ENCODE measurements at places on chromosomes 2 and 18.

DNA sequence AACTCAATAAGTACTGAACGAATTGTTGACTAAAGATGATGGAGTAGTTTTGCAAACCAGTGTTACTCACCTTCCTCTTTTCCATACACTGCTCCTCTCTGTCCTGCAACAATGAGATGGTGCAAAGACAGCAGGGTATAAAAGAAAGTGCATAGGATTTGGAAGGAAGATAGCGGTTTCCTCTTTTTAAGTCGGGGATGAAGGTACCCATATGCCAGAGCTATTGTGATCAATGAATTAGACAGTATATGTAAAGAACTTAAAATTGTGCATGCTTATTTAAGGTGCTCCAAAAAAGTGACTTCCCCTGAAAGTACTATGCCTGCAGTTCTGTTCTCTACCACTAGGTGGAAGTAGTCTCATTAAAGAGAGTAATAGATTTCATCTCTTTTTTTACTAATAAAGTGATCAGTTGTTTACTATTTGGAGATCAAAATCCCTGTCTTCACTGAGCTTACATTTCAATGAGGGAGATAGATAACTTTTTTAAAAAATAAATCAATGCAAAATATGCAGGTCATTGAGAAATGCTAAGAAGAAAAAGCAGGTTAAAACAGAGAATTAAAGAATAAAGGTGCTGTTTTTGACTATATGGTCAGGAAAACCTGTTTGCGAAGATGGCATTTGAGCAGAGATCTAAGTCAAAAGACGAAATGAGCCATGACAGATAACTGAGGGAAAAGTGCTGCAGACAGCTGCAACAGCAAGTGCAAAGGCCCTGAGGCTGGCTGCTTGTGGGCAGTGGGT is 339.7 kb upstream of the SLC14A2 start:
- DNase-seq = no peak

DNA sequence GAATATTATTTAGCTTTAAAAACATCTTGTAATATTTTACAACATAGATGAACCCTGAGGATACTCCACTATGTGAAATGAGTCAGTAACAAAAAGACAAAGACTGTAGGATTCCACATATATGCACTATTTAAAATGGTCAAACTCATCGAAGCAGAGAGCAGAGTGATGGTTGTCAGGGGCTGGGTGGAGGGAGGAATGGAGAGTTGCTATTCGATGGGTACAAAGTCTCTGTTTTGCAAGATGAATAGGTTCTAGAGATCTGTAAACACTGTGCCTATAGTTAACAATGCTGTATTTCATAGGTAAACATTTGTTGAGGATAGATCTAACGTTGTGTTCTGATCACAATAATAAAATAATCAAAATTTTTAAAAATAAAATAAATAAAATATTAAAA is 1675.9 kb upstream of the CELF4 start:
- DNase-seq = no peak

DNA sequence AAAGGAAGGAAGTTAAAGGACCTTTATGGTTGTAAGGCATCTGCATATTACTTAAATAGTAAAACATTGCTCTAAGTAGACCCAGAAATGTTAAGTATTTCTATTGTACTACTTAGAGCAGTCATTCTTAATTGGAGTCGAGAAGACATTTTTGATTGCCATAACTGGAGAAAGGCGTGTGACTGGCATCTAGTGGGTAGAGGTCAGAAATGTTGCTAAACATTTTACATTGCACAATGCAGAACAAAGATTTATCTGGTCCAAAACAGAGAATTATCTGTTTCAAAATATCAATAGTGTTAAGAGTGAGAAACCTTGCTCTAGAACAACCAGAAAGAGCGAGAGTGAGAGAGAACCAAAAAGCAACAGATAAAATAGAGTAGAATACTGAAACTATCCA is 23.3 kb upstream of the ROCK1 start:
- DNase-seq = no peak

GRCh38 chr18:47772374-47773248 is 157.8 kb downstream of the SMAD2 start:
- no peak for DNase-seq

- no peak for DNase-seq
Observed at GRCh38 chr2:235538981-235539380, 45.1 kb downstream of the AGAP1 start.

DNA sequence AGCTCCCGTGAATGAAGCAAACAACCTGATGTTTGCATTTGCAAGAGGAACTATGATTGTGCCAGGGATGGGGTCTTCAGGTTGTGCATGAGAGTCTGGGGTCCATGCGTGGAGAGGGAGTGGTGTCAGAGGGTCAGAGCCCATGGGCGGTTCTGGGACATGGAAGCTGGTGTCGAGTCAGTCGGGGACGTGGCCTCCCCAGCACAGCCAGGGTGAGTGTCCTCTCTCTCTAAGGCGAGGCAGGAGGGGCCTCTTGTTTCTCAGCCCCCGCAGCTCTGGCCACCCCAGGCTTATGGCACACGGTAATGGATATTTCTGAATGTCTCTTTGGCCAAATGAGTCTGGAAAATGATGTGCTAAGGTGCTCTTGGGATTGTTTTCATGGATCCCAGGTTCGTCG is 118.6 kb downstream of the RTP5 start:
- DNase-seq = no peak
